Stimulated activated CD8-positive, alpha-beta memory T cell treated with anti-CD3 and anti-CD28 coated beads, Interleukin-7, amount 100 ng/mL, for 1 hour (primary cell): ENCODE measurements at places on chromosomes 5 and 9.

DNA sequence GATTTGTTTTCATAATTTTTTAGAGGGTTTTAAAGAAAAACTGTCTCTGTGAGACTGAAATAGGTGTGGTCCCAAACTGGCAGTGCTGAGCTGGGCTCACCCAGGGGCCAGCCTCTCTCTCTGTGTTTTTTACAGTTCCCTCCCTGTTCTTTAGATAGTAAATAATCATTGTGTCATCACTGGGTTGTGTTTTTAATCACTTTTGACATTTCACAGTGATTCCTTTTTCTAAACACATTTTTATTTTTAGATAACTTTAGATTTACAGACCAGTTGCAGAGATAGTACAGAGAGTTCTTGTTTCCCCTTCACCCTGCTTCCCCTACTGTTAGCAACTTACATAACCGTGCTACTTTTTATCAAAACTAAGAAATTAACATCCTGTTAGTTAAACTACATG lies 44.4 kb downstream of the MAP1B start:
- no peak for DNase-seq

- no peak for DNase-seq
Observed at GRCh38 chr5:159451197-159452052, 121.1 kb upstream of the IL12B start.

- no peak for DNase-seq
Observed at GRCh38 chr5:133401731-133402347, 210.5 kb downstream of the FSTL4 start.

- DNase-seq = no peak
Observed at GRCh38 chr5:31530541-31531265, 1.2 kb downstream of the DROSHA start.

- DNase-seq = no peak
Observed at GRCh38 chr5:124056991-124057723, 545.2 kb downstream of the CSNK1G3 start.

DNA sequence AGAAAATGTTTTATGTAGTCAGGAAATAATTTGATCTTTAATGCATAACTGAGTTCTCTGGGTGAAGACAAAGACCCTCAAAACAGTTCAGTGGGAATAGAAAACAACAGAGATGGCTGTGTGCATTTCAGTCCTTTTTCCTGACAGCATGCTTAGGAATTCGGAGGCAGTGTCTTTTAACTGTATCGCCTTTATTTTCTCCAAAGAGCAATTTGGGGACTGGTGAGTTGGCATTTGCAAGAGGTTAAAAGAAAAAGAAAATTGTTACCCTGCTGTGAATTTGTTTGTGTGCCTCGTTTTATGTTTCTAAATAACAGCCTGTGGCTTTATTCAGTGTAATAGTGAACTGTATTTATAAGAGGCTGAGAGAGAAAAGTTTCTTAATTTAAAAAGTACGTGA lies 227.8 kb upstream of the DMAC1 start:
- no peak for DNase-seq

DNA sequence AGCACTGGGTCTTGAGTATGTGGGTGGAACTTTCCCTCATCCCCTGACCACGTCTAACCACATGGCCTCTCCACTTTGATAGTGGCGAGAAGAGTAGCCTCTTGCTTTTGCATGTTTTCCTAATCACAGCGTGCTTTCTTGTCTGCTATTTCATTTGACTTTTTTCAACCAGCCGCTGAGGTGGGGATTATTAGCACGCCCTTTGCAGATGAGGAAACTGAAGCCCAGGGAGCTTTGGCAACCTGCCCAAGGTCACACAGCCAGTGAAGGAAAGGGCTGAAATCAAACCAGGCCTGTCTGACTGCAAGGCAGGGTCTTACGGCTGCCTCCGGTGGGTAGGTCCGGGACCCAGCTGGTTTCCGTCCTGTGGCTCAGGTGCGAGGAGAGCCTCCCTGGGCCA lies 106.5 kb upstream of the MSX2 start:
- no peak for DNase-seq

DNA sequence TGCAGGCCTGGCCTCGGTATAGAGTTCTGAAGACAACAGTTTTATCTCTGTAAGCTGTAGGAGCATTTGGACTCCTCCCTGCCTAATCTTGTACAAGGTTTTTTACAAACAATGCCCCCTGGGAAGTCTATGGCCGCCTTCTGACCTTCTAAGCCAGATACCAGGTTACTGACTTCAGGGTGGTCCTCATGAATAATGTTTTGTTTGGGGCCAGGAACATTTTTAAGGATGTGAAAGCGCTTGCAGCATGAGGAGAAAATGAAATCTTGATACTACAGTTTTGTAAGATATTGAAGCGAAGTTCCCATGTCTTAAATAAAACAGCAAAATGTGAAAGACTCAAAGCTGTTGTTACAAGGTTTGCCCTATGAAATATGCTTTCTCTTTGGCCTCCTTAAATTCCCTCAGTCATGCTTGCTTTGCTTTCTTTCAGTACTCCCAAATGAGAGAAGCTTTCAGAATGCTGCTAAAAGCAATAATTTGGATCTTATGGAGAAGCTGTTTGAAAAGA lies 5.2 kb downstream of the ANKDD1B start:
- DNase-seq = no peak

GRCh38 chr9:19495186-19496028 lies 86.6 kb downstream of the ACER2 start:
- no peak for DNase-seq
